Stimulated activated CD4-positive, alpha-beta T cell treated with anti-CD3 and anti-CD28 coated beads, Interleukin-4, amount 100 ng/mL, for 24 hours (primary cell): ENCODE measurements at places on chromosomes 13 and 19.

GRCh38 chr19:40397568-40397906 lies 7.6 kb upstream of the HIPK4 start:
- DNase-seq, result no peak

- peak; percentile 52 for DNase-seq
Observed at GRCh38 chr19:14059093-14059480, 2.8 kb downstream of the PALM3 start.

GRCh38 chr19:6059396-6059947 lies 50.8 kb downstream of the RFX2 start:
- DNase-seq, result no peak

DNA sequence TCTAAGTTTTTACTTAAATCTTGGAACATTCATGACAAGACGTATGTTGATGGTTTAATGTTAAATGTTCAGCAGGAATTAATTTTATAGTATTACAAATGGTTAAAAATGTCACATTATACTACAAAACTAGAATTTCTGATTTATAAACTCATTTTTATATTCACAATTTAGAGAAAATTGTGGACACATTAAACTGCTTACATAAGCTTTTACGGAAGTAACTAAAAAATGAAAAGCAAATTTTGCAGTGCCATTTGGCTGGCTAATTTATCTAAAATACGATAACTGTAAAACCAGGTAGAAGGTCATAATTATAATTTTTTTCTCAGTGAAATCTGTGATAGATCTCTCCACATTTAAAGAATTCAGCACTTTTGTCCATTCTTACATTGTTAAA lies 190.2 kb upstream of the GPC6 start:
- no peak for DNase-seq

GRCh38 chr19:6590827-6591319 lies at the start of gene CD70:
Gene CD70, minus strand, starts transcription at chr19:6591150. Its CDS starts 148 bp downstream, at chr19:6591002.
- DNase-seq, result peak; percentile 51

DNA sequence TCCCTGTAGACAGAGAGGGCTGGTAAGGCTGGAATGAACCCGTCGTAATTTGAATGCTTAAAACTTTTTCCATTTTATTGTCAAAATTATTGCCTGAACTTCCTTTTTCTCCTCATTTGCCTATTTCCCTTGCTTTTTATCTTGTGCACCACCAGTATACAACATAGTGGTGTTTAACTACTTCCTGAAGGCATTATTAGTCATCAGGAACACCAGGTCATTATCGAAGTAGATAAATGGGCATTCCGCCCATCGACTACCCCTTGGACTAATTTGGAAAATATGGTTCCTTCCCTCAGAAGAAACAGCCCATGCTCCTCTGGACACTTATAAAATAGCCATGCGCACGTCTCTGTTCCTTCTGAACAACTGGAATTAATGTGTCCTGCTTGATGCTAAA lies 232.1 kb downstream of the TM9SF2 start:
- DNase-seq, result no peak

GRCh38 chr13:31427151-31428100 lies 227.7 kb downstream of the B3GLCT start:
- no peak for DNase-seq

DNA sequence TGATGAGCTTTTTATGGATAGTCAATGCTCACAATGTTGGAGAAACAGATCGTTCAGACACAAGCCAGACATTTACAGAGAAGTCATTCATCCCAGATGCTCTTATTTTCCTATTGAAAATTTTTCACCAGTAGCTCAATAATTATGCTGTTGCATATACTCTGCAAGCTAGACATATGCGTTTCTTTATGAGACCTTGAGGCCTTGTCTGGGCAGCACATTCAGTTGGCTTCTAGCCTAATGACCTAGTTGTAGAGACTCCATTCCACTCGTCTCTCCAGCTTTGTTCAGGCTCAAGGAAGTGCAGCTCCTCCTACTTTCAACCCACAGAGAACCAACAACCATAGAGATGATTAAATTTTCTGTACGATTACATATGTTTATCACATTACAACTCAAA lies 237.7 kb downstream of the MZT1 start:
- no peak for DNase-seq

DNA sequence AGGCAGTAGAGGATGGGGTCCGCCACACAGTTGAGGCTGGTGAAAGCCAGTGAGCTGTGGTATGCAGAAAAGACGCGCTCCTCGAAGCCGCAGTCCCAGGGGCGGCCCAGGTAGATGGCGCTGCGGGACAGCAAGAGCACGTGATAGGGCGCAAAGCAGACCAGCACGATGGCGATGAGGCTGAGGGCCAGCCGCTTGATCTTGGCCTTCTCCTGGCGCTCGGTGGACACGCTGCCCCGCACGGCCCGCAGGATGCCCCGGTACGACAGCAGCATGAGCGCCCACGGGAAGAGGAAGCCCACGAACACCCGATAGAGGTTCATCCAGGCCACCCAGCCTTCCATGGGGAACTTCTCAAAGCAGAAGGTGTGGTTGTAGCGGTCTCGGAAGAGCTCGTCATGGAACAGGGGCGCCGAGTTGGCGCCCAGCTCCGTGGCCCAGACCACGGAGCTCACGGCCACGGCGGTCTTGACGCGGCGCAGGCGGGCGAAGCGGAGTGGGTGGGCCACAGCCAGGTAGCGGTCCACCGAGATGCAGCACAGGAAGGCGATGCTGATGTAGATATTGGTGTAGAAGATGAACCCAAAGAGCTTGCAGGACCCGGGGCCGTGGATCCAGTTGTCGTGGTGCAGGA lies 6.5 kb upstream of the OPA3 start:
- DNase-seq, result peak; percentile 46

DNA sequence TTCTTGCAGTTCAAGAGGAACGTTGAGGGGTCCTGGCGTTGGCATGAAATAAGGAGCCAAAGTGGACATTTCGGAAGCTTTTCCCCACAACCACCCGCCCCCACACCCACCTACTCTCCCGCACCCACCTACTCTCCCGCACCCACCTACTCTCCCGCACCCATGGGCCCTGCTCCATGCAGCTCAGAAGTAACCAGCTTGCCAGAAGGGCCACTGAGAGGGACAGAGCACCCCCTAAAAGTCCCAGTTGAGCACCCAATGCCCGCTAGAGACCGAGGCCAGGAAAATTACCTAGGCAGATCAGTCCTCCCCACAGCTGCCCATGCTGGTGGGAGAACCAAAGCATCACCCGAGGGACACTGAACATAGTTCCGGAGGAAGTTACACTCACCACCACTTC lies 11.8 kb downstream of the VSTM2B start:
- DNase-seq, result no peak

DNA sequence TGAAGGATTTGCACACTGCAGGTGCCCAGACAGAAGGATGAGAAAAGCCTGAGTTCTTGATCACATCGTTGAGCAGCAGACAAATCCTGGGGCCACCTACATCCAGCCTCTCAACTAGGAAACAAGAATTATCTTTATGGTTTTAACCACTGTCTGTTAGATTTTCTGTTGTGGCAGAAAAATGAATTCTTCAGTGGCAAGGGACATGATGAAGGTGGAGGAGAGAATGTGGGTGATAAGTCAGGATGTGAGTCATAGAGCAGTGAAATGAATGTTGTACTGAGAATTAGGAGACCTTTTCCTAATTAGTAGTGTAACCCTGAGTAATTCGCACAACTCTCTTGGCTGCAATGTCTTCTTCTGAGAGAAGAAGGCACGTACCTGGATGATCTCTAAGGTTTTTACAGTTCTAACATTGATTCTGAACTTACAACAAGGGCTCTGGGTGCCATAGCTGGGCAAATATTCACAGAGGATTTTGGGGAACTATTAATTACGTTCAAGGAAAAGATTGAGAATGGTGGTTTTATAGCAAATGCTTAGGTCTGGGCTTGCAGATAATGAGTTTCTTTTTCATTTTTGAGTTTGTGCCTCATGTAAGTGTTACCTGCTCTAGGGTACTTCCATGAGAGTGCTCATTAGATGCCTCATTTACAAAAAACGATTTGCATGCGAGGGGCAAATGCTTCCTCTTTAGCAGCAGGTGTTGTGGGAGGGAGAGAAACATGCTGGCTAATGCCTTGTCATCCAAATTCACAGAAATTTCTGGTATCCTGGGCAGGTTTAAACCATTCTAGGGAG lies 111.0 kb upstream of the KL start:
- DNase-seq, result no peak
